ENCODE measurements at places on chromosomes 7 and 10. TPM values are rescaled to one million over a fixed set of nuclear protein-coding genes. Genes with fewer than 3 reads are reported as not detected.

The CDHR1 gene
- 0.11 TPM for total RNA-seq

The KIF5B gene
- 60.7 TPM for total RNA-seq

The CPXM2 gene
- not detected for total RNA-seq

The PBLD gene
- total RNA-seq, result 3.3 TPM

The GSDME gene
- 52.7 TPM for total RNA-seq

The ATOH7 gene
- 0.10 TPM for total RNA-seq

The CYP2C19 gene
- not detected for total RNA-seq

The PNLIPRP2 gene
- total RNA-seq, result not detected

The TWNK gene
- 46.2 TPM for total RNA-seq

The CHAT gene
- not detected for total RNA-seq

The MYOF gene
- 215 TPM for total RNA-seq

The STOX1 gene
- 0.64 TPM for total RNA-seq

The ABCA13 gene
- total RNA-seq, result 0.06 TPM

The DUSP5 gene
- total RNA-seq, result 155 TPM
